ENCODE measurements at places on chromosomes 2 and 18.
A peak's percentile ranks its signal among the peaks of the same experiment; 100 is the strongest.

DNA sequence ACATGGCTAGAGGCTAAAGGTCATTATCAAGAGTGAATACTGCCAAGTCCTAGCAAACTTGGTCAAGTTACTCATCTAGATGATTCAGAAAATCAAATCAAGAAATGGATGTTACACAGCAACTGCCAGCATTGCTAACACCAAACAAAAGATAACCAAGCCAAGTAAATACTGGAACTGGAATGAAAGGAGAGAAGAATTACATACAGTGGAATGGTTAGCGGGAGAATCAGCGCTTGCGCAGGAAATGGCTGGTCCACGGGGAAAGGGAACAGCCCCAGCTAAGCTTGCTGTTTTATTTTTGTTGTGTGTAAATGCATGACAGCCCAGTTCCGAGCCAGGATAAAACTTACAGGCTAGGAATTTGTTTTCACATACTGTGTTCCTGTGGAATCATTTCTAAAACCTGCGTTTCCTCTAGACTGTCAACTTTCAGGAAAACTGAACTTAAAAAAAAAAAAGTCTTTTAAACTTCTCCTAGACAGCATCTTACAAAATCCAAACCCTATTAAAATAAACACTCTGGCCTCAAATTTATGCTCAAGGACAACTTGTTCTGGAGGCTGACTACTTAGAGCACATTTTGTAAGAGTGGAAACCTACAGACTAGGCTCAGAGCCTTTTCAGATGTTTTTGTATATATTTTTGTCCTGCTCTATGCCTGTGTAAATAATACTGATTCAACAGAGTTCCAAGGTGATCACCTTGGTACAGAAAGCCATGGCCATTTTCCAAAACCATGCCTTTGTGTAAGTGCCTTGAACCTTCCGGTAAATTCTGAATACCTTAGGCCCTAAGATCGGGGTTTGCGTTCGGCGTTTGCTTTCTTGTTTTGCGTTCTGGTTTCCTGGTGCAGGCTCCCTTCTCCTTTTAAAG lies 30.7 kb upstream of the TXNDC2 start:
- DNase-seq: no peak

DNA sequence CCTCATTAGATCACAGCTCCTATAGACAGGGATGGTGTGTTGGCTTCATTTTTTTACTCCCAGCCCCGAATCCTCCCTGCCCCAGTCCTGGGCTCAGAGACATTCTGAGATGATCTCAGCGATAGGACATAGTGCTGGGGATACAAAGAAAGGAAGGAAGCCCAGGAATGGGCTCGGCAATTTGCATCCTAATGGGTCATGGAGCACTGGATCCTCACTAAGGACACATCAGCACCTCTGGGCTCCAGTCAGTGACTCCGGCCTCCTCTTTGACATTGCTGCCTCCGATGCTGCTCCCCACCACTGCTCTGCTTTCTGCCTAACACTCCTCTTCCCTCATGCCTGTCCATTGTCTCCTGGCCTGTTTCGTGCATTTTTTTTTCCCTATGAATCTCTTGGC lies 489.1 kb downstream of the STK39 start:
- DNase-seq: no peak

- no peak for DNase-seq
Observed at GRCh38 chr18:58227361-58227930, 183.4 kb downstream of the NEDD4L start.

GRCh38 chr18:45245091-45245511 lies 370.2 kb upstream of the SLC14A2 start:
- no peak for DNase-seq

DNA sequence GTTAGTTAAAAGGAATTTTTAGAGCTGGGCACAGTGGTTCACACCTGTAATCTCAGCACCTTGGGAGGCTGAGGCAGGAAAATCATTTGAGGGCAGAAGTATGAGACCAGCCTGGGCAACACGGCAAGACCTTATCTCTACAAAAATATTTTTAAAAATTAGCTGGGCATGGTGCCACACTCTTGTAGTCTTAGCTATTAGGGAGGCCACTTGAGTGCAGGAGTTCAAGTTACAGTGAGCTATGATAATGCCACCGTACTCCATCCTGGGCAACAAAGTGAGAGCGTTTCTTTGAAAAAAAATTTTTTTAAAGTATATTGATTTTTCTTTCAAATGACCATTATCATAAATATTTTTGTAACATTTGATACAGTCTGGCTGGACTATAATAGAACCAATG lies 93.6 kb upstream of the FAM117B start:
- DNase-seq: no peak

DNA sequence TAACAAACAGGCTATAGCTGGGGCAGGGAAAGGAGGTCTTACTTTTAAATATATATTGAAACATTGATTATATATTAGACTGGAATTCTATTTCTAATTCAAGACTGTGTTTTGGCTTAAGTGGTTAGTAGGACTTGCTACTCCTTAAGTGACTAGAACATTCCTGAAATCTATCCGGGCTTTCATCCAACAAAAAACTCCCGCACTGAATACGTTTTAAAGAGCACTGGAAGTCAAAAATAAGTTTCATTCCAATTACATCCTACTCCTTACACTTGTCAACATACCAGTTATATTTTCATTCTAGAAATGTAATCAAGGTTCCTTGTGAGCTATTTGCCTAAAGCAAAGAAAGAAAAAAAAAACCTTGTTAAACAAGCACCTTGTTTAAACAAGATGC lies 204.6 kb downstream of the SP3 start:
- no peak for DNase-seq

DNA sequence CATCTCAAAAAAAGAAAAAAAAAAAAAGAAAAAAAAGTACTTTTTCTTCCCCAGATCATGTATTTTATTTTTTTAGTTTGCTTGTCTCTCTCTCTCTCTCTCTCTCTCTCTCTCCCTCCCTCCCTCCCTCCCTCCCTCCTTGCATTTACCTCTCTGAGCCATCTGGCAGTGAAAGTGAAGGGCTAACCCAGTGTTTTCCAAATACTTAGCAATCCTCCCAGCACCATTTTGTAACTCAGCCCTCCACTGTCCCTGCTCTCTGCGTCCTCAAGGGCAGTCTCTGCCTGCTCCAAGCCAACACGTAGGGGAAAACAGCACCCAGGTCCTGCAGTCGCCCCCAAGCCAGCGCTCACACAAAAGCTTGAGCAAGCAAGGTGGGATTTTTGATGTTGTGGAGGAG lies 19.6 kb upstream of the TEX44 start:
- no peak for DNase-seq

DNA sequence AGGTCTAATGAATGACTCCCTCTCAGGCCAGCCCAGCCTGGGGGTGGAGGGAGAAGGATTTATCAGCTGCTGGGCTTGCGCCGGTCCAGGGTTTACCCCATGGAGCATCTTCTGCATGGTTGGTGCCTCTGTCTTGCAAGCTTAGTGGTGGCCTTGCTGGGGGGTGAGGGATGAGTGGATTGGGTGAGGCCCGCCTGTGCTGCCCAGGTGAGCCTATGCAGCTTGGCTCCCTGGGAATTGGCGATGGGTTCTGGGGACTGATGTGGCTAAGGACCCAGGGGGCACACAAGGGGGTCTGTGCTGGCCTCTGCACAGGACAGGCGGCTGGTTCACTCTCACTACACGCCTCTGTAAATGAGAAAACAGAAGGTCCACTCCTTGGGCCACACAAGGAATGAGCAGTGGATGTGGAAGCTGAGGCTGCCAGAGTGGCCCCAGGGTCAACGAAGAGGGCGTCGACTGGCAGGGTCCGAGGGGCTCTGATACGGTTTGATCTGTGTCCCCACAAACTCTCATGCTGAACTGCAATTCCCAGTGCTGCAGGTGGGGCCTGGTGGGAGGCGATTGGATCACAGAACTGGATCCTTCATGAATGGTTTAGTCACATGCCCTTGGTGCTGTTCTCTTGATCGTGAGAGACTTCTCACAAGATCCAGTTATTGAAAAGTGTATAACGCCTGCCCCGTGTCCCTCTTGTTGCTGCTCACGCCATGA lies 151.6 kb upstream of the HDAC4 start:
- DNase-seq: no peak

GRCh38 chr2:19362755-19363473 lies 4.5 kb upstream of the OSR1 start:
- peak; percentile 92 for DNase-seq

DNA sequence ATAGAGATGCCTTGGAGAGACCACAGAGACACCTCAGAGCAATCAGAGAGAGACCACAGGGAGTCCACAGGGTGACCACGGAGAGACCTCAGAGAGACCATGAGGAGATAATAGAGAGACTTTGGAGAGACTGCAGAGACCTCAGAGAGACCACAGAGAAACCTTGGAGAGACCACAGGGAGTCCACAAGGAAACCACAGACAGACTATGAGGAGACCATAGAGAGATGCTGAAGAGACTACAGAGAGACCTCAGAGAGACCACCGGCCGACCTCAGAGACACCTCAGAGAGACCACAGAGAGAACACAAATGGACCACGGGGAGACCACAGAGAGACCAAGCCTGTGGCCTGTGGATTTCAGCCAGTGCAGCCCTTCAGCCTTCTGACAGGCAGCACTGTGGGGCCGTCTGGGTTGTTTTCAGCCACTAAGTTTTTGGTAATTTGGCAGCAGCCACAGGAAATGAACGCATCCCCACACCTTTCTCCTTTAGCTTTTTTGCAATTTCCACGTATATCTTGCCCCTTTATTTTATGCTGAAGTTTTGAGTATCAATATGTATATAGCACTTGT lies 11.4 kb upstream of the TMEM18 start:
- DNase-seq: no peak

GRCh38 chr2:221443645-221444044 lies 128.5 kb downstream of the EPHA4 start:
- DNase-seq: no peak

GRCh38 chr2:181784556-181784955 lies 104.2 kb upstream of the NEUROD1 start:
- peak; percentile 84 for DNase-seq

DNA sequence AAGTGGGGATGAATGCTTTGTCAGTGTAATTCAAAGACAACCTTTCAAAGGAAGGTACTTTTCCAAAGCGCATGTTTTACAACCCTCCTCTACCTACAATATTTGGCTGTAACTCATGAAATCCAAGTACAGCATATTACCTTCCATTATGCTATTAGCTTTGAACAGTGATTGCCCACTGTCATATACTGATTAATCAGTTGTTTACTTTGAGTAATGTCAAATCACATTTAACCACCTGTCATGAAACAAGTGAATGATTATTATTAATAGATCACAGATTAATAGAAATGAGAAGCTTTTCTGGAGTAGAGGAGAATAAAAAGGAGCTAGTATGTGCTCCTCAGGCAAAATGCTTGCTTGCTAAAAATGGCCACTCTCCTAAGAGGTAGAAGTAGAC lies 150.5 kb upstream of the SMAD7 start:
- no peak for DNase-seq

GRCh38 chr2:46411985-46412384 lies 67.4 kb upstream of the TMEM247 start:
- DNase-seq: no peak

- peak; percentile 75 for DNase-seq
Observed at GRCh38 chr2:13858626-13859025, 773.9 kb upstream of the LRATD1 start.

GRCh38 chr18:34023471-34023870 lies 201.2 kb downstream of the NOL4 start:
- DNase-seq: no peak

GRCh38 chr2:200305797-200306195 lies 697 bp upstream of the SPATS2L start:
- peak; percentile 65 for DNase-seq

DNA sequence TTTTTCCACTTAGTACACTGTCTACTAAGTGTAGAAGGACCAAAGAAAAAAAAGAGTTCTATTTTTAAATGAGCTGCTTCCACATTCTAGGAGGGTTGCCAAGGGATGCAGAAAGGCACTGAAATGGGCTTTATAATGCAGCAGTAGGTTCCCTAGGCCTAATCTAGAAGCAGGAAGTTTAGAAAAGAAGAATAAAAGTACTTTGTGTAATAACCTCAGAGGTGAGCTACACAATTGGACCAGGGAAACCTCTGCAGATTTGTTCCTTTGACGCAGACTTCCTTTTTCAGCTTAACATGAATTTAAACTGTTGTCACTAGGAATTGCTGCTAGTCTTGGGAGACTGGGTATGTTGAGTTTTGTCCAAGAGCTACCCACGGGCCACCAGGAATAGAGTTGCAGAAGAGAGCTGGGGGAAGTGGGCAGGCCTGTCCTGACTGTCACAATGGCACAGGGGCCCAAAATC lies 34.6 kb upstream of the RAB1A start:
- no peak for DNase-seq

DNA sequence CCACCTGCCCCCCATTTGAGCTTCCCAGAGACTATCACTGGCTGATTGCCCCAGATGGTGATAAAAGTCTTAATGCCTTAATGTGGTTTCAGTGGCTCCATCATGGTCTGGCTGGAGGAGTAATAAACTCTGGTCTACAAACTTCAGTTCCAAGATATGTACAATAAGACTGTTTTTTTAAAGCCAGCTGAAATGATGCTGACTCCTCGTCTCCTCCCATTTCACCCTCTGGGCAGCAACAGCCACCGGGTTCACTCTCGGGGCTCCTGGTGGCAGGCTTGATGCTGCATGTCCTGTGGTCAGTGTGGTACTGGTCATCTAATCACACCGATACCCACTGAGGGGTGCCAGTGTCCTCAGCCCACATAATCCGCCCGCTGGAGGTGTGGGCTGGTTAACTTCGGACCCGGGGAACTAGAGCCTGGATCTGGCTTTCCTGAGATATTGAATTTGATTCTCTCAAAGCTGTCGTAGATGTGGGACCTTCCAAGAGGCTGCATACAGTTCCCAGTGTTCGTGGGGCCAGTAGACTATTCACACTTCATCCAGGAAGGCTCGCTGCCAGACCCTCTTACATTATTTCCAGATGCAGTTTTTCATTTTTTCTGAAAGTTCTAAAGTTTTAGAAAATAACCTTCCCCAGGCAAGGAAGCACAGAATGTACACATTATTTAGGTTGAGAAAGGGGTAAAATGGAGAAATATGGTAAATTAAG lies 95.3 kb downstream of the GALR1 start:
- DNase-seq: no peak

DNA sequence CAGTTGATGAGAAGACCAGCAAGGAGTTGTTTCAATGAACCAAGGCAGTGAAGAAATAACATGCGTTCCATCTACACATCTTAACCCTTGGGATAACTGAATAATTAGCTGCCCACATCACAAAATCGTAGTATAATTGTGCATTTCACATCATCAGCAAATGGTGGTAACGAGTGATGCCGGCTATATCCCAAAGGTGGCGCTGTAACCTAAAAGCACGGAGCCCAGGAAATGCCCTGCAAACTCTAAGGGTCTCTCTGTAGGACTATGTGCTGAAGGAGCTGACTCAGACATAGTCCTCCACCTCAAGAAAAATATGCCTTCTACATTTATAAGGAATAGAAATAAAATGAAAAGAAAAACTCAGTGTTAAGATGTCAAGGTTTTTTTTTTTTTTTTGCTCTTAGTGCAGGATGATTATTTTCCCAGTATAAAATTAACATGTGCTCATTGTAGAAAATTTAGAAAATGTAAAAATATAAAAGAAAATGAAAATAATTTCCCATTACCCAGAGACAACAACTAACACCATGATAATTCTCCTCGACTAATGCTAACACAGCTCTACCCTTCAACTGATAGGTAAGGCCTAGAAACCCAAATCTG lies 23.1 kb upstream of the DSG3 start:
- peak; percentile 20 for DNase-seq

Data from ELR (cell line).